CD4-positive, alpha-beta T cell treated with Interleukin-15 for 4 hours (primary cell): ENCODE measurements at places on chromosomes 7 and 10.

GRCh38 chr7:155794196-155794595 lies 18.1 kb downstream of the SHH start:
- no peak for DNase-seq

DNA sequence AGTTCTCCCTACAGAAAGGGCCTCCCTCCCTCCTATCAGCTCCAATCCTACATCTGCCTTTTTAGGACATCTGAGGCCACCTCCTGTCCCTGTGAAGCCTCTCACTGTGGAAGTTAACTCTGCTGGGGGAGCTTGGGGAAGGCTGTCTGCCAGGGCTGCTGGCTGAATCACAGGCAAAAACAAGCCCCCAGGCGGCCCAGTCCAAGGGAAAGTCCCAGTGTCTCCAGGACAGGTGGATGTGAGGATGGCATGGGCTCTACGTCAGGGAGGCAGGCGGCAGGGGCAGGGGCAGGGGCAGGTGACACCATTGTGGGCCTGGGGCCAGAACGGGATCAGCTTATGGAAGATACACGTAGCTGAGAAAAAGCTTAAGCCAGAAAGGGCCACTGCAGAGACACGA lies 240.2 kb downstream of the MAD1L1 start:
- no peak for DNase-seq

GRCh38 chr10:32618482-32618881 lies 172.5 kb downstream of the CCDC7 start:
- DNase-seq: no peak

DNA sequence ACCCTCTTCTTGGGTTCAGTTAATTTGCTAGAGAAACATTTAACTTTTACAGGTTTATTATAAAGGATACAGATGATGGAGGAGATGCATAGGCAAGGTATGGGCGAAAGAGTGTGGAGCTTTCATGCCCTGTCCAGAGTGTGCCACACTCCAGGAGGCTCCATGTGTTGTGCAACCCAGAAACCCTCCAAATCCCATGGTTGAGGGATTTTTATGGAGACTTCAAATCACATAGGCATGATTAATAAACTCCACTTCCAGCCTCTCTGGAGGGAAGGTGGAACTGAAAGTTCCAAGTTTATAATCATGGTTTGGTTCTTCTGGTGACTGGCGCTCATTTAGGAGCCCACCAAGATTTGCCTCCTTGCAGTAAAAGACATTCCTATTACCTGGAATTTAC lies 159.9 kb downstream of the PHTF2 start:
- no peak for DNase-seq

DNA sequence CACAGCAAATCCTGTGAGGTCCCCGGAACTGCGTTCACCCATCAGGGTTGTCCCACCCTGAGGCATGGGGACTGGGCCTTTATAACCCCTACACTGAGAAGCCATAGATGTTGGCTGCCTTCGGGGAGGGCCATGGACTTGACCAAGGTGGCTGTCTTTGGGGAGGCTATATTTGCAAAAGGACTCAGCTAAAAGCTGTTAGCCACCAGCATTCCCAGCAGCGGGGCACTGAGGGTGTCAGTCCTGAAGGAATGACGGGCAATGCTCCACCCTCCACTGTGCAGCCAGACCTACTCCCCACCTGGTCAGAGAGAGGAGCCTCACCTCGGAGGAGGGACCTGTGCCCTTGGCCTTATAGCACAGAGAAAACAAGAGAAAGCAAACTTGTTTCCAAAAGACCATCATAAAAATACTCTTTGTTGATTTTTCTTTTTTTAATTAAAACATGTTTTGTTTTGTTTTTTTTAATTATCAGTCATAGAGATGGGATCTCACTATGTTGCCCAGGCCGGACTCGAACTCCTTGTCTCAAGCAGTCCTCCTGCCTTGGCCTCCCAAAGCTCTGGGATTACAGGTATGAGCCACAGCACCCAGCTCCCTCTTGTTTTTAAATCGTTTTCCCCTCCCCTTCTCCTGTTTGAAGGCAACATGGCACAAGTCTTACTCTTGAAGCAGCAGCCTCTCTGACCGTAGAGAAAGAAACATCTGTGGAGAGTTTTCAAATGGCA lies 26.7 kb upstream of the CUX1 start:
- DNase-seq: no peak

- no peak for DNase-seq
These were observed 17.1 kb downstream of the OGDHL start for GRCh38 chr10:49744924-49745605.

DNA sequence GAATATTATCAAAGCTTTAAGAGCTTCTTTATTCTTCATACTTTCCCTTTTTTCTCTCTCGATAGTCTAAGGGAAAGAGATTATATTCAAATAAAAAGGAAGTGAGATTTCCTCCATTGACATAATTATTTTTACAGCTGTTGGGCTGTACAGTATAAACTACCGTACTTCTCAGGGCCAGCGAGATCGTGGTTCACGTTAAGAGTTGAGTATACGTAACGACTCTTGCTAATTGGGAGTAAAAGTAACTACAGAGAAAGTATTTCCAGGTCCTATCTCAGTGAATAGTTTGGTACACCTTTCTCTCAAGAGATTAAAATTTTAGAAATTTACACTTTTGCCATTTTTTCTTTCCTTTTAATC lies 57.8 kb downstream of the INPP5F start:
- DNase-seq: no peak

DNA sequence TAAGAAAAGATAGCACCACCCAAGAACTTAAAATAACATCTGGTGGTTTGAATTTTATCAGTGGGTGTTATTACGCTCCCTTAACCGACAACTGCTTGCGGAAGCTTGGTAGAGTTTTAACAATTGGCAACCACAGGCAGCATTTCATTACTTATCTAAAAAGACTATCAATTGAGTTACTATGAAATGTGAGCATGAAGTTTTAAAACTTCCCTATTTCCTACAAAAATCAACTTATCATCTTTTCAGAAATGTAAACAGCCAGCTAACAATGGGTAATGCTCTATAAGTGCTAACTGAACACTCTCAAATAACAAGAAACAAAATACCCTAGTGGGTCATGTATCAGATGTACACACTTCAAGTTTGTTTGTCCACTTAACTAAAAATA lies 68.8 kb downstream of the OSBPL3 start:
- peak; percentile 68 for DNase-seq

- DNase-seq: no peak
These were observed 28.4 kb downstream of the COA1 start for GRCh38 chr7:43700646-43701499.

GRCh38 chr7:39062811-39063210 lies 85.1 kb downstream of the POU6F2 start:
- no peak for DNase-seq

DNA sequence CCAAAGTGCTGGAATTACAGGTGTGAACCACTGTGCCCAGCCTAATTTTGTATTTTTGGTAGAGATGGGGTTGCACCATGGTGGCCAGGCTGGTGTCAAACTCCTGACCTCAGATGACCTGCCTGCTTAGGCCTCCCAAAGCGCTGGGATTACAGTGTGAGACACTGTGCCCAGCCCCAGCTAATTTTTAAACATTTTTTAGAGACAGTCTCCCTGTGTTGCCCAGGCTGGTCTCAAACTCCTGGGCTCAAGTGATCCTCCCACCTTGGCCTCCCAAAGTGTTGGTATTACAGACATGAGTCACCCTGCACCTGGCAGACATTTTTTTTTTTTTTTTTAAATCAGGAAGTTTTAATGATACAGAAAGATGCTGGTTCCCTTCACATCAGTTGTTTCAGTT lies 15.5 kb downstream of the DENND10 start:
- no peak for DNase-seq

DNA sequence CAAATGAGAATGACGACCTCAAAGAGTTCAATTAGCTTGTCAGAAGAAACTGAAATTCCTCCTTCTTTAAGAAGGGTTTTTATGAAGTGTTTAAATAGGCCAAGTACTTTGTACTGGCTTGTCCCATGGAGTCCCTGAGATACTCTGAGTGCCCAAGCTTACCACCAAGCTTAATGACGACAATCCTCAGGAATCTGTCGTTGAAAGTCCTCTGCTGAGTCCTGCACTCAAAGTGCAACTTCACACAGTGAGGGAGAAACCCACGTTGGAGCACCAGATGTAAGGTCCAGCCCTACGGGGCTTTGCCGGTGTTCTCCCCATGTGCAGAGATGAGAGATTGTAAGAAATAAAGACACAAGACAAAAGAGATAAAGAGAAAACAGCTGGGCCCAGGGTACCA lies 42.8 kb upstream of the AKR1C2 start:
- no peak for DNase-seq

DNA sequence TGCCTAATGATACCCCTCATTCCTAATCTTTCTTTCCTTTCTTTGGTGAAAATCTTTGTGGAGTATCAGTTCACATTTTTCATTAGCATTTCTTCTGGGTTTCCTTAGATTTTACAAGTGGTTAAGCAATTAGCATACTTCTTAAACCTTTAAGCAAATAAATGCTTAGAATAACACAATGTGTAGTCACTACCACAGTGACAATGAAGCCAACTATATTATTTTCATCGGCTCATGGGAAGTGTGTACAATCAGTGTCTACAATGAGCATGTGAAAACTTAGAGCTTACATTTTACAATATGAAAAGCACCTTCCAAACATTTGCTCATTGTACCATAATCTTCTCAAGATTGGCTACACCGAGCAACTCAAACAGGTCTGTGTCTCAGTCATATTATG lies 176.2 kb upstream of the PLXNA4 start:
- no peak for DNase-seq

DNA sequence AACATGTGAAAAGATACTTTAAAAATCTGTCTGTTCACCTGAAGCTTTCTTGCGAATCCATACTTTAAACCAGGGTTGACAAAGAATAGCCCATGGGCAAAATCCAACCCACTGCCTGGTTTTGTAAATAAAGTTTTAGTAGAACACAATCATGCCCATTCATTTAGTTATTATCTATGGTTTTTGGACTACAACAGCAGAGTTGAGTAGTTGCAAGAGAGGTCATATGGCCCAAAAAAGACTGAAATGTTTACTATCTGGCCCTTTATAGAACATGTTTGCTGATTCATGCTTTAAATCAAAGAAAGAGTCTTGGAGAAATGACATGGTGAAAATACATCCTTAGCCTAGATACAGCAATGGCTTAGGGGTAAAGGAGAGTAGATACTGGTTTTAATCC lies 356.2 kb downstream of the RNLS start:
- no peak for DNase-seq

- DNase-seq: no peak
These were observed 135.3 kb downstream of the ZNF467 start for GRCh38 chr7:149637911-149638565.

DNA sequence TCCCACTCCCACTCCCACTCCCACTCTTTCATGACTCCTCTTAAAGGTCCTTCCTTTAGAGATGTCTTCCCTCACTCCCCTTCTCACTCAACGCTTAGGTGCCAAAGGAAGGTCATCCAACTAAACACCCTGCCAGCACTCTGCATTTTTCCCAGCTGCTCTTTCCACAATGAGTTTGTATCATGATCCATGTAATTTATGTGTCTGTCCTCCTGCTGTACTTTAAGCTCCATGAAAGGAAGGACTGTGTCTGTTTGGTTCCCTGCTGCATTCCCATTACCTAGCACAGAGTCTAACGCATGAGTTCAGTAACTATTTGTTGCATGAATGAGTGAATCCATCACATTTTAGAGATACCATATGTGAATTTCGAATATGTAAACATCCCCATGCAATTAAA lies 252.7 kb downstream of the KIF20B start:
- no peak for DNase-seq

GRCh38 chr10:79152423-79152817 lies 83.7 kb downstream of the ZMIZ1 start:
- no peak for DNase-seq

- no peak for DNase-seq
These were observed 138.0 kb downstream of the AUTS2 start for GRCh38 chr7:69736126-69736810.

- no peak for DNase-seq
These were observed 196.8 kb upstream of the POT1 start for GRCh38 chr7:125126376-125126775.

GRCh38 chr7:116340201-116340847 lies 130.0 kb downstream of the TES start:
- DNase-seq: no peak

DNA sequence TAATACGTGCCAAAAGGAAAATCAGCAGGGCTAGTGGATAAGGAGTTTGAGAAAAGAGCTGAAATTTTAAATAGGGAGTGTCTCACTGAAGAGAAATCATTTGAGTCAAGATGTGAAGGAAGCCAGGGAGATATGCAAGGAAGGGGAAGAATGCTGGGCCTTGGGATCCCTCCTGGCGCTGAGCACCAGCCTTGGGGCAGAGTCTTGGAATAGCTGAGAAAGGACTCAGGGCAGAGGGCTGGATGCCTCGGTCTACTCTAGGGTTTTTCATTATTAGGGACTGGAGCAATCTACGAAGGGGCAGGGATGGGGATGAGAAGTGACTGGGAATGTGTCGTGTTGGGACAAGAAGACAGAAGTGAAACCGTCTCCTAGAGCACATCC lies 484 bp downstream of the ZWINT start:
- DNase-seq: no peak

- DNase-seq: no peak
These were observed 254.3 kb downstream of the ELFN1 start for GRCh38 chr7:1924258-1924817.

DNA sequence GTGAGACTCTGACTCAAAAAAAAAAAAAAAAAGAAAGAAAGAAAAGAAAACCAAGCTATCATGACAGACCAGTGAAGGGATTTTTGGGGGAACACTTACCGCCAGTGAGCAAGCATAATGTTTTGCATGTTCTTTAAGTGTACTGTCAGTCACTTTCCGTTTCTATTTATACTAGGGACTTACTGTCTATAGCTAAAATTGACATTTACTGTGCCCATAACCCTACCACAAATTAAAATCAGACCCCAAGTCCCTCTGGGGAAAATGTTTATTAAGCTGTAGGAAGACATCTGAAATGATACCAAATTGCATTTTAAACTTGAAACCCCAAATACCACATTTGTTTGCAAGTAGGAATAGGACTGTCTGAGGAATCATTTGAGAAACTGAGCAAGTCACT lies 252.8 kb downstream of the TRIL start:
- DNase-seq: no peak

DNA sequence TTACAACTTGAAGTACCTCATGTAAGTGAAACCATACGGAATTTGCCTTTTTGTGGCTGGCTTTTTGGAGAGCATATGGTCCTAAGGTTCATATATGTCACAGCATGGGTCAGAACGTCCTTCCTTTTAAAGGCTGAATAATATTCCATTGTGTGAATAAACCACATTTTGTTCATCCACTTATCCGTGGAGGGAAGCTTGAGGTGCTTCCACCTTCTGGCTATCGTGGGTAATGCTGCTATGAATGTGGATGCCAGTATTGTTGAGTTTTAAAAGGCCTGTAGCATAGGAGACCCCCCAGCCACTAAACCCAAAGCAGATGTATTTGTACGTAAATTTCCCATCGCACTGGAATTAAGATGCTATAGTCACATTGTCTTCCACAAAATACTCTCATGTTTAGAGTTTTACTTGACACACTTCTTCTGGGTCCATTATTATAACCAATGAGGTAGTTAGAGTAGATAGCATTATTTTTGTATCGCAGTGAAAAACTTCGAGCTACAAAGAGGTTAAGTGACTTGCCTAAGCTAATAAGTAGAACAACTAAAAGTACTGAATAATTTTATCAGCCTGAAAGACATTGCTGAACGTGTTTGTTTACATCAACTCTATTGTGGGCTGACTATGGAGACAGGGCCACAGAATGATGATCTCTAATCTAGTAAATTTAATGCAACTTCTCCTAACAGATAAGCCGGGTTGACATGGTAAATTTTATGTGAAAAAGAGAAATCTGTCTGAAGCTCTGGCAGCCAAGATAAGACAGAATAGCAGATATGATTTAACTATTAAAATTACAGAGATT lies 183.0 kb upstream of the CTBP2 start:
- no peak for DNase-seq
